ENCODE measurements at places on chromosomes 13 and 19.

GRCh38 chr13:51292000-51292565, 47.4 kb upstream of the SERPINE3 start:
- no peak for DNase-seq

GRCh38 chr13:45704854-45705695, 3.0 kb downstream of the CBY2 start:
- no peak for DNase-seq

GRCh38 chr13:24605923-24606372, 74.3 kb upstream of the ATP12A start:
- DNase-seq, result peak; percentile 52

- no peak for DNase-seq
These were observed 410 bp downstream of the PIN1 start for GRCh38 chr19:9835507-9835949.

GRCh38 chr13:40031031-40031430, 375.6 kb downstream of the COG6 start:
- DNase-seq, result peak; percentile 9

DNA sequence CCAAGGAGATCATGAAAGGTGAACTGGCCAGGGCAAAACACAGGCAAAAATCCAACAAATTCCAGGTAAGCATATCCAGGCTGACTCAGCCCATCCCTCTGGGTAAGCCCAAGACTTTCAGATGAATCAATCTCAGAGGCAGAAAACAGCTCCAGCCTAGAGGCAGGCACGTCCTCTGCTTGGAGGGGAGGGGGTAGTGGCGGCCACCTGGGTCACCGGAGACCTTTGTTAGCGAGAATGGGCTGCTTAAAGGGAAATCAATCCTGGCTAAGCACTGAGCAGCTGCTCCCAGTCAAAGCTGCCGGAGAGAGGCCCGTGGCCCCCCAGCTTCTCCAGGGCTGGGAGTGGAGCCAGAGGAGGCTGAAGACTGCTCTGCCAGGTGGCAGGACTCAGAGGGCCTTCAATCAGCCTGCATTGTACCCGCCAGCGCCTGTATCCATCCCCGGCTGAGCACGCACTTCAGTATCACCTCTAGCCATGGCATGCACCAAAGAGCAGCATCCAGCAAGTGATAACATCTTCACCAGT, 48.2 kb downstream of the PIN1 start:
- DNase-seq, result peak; percentile 77

DNA sequence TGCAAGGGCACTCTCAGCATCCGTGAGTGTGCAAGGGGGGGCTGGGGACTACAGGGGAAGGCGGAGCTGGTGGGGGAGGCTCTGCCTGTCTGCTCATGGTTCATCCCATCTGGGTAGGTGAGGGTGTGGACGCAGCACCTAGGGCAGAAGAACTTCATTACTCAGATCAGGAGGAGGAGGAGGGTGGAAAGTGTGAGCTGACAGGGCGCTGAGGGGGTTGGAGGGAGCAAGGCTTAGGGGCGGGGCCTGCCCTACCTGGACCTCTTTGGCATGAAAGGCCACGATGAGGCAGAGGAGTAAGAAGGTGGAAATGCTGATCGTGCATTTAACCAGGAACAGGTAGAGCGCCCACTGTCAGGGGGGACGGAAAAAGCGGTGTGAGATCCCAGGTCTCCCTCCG, 4.5 kb downstream of the KCNN4 start:
- no peak for DNase-seq

DNA sequence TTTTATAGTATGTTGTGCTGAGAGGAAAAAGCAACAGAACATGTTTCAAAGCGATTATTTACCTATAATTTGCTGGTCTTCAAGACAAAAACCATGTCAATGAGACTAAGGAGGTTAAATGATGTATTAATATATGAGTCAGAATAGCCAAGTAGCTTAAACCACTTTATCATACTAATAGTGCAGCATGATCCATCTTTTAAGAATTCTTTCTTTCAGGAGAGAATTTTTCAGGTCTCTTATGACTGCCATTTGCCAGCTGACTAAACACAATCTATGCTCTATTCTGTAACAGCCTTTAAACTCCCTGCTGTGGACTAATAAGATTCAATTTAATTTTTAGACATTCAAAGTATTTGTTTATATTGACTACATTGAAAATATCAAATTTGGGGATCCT, 93.7 kb downstream of the TRPC4 start:
- peak; percentile 41 for DNase-seq
